ENCODE measurements at places on chromosomes 1 and 21. TPM values are rescaled to one million over a fixed set of nuclear protein-coding genes. Genes with fewer than 3 reads are reported as not detected.
A peak's percentile ranks its signal among the peaks of the same experiment; 100 is the strongest.

The NFASC gene
- total RNA-seq, result 11.7 TPM

The SYPL2 gene
- 0.49 TPM for total RNA-seq

The CLEC20A gene
- not detected for total RNA-seq

DNA sequence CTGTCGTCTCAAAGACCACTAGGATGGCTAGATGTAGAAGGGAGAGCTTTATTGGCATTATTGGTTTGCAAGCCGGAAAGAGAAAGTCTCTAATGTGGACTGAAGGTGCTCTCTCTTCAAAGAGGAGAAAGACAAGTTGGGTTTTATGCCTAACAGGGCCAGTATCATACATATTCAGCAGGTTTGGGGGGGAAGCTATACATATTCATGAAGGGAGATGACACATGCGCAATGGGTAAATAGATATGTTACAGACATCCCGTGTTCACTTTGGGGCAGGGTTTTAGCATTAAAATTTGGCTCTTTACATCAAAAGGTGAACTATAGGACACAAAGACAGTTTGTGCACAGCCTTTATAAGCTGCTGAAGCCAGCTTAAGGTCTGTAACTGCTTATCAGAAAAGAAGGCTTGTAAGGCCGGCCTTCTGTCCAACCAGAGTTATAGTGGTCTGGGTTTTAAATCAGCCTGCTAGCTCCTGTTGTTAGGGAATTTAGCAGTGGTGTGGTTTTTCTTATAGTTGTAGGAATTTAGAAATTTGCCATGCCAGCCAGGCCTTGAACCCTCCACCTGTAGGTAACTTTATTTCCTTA is 46.5 kb upstream of the LRRN2 start:
- no peaks in the 10 kb centered on the region for H3K27me3 ChIP-seq
- H3K4me3 ChIP-seq, result no peak overlapping the region
- peaks cover 15% of the 10 kb centered on the region for H3K4me1 ChIP-seq
- no peak overlapping the region for H3K27ac ChIP-seq
- no peak for DNase-seq

DNA sequence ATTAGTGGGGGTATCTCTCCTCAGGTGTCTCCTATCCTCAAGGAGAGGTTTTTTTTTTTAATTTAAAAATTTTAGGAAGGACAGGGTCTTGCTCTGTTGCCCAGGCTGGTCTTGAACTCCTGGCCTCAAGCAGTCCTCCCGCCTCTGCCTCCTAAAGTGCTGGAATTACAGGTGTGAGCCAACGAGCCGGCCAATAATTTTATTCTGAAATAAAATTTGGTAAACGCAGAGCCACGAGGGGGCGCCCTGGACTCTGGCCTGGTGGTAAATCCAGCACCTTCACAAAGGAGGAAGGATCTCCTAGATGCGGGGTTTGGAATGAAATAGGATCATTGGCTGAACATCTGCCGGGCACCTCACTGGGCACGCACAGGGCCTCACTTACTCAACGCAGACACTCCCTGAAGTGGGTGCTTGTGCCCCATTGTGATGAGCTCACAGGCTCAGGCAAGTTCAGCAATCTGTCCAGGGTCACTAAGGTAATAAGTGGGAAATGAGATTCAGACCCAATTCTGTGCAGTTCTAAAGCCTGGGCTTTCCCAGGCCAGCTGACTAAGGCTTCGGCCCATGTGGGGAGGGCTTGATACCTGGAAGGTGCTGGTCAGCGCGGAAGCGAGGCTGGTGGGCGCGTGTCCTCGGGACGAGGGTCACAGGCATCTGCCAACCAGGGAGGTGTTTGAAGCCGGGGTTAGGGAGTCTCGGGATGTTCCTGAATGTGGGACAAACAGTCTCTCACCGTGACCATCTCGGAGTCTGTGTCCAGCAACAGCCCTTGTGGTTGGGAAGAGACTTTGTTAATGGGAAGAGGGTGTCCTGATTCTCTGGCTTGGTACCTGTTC is 32.7 kb upstream of the ETV3 start:
- no peaks in the 10 kb centered on the region for H3K4me1 ChIP-seq
- peak; percentile 87 for DNase-seq
- no peaks in the 10 kb centered on the region for H3K36me3 ChIP-seq
- H3K4me3 ChIP-seq, result no peak overlapping the region

DNA sequence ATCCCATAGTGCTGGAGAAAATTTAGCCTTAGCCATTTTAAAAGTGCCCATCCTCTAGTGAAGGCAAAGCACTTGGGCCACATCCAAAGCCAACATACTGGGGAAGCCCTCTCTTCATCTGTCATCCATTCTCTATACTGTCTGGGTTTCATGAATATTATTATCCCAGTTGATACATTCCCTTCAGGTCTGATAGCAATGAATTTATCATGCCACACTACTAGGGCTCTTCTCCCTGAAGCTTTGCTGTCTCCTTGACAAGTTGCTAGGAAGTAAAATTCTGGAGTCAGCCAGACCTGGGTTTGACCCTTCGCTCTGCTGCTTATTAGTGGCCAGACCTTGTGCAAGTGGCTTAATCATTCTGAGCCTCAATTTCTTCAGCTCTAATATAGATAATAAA is 1041.4 kb upstream of the ADGRL2 start:
- H3K4me3 ChIP-seq, result no peak overlapping the region
- no peaks in the 10 kb centered on the region for H3K27me3 ChIP-seq
- no peak for DNase-seq
- no peaks in the 10 kb centered on the region for H3K36me3 ChIP-seq
- no peak overlapping the region for H3K27ac ChIP-seq

DNA sequence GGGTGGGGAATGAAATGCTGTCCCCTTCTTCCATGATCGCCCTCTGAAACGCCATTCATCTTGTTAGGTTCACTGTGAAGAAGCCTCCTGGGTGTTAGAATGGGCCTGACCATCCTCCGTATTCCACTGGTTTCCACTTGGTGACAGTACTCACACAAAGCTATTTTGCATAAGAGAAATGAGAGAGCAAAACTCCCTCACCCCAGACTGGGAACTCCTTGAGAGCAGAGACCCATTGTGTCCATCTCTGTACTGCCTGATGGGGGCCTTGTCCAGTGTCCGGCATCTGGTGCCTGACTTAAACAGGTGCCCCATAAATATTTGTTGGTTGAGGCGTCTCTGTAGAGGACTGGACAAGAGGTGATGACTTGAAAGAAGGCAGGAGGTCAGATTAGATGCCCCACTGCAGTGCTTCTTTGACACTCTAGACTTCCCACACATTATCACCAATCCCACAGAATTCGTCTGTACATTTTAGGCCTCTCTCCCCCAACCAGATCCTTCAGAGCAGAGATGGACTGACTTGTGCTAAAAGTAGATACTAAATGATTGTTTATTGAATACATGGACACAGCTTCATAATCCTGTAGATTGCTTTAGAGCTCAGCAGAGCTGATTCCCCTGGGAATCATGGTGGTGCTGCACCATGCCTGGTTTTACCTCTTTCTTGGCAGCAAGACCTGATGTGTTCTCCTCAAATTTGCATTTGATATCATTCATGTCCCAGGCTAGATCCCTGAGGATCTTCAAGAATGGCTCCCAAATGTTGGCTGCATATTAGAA is 22.4 kb upstream of the KCNA2 start:
- DNase-seq, result no peak
- 0 out of 2 replicates have a peak, but pooled peaks cover 3% of the 10 kb centered on the region for H3K27me3 ChIP-seq
- H3K4me3 ChIP-seq, result no peak overlapping the region
- H3K27ac ChIP-seq, result no peak overlapping the region
- H3K4me1 ChIP-seq, result no peaks in the 10 kb centered on the region

- H3K36me3 ChIP-seq, result no peaks in the 10 kb centered on the region
- no peak overlapping the region for H3K27ac ChIP-seq
- H3K27me3 ChIP-seq, result peaks cover 25% of the 10 kb centered on the region
- H3K4me1 ChIP-seq, result no peaks in the 10 kb centered on the region
- DNase-seq, result no peak
Measured at GRCh38 chr1:31614414-31615005, 3.0 kb upstream of the HCRTR1 start.

DNA sequence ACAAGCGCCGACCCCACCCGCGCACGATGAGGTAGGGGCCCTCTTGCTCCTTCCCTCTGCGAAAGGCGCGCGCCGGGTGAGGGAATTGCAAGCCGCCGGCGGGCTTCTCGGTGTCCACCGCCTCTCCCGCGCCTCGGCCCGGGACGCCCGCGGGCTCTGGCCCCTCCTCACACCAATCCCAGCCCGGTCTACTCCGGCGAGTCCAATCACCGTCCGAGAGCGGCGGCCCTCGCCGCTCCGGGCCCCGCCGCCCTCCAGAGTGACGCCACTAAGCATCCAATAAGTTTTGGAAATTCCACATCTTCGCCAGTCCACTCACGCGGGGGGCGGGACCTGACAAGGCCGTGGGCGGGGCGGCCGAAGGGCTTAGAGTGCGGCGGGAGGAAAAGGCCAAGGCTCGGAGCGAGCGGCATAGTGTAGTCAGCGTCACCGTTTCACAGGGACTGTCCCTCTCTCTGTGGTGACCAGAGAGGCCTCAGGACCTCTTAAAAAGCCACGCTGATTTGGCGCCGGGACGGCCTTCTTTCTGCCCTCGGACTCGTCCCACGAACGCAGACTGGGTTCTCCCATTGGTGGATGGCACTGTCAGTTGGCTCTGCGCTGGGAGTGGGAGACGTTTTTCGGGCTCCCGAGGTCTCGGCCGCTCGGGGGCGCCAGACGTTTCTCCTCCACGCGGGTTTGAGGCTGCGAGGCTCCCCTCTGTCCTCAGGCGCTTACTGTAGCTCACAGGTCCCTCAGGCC is at the start of gene TRIM45:
TSS of gene TRIM45 (minus strand) at position 161 of the 741 bp plus-strand sequence. CDS start 548 bp downstream, outside the sequence.
- H3K4me1 ChIP-seq, result peaks cover 12% of the 10 kb centered on the region
- H3K27ac ChIP-seq, result peak within 1 kb of the TSS; percentile 86
- H3K4me3 ChIP-seq, result peak within 1 kb of the TSS; percentile 77
- H3K36me3 ChIP-seq, result no peaks in the 10 kb centered on the region

- peaks cover 63% of the 10 kb centered on the region for H3K27me3 ChIP-seq
- DNase-seq, result peak; percentile 92
- no peaks in the 10 kb centered on the region for H3K36me3 ChIP-seq
- H3K4me3 ChIP-seq, result no peak overlapping the region
Measured at GRCh38 chr1:57206038-57206437, 217.8 kb downstream of the DAB1 start.

DNA sequence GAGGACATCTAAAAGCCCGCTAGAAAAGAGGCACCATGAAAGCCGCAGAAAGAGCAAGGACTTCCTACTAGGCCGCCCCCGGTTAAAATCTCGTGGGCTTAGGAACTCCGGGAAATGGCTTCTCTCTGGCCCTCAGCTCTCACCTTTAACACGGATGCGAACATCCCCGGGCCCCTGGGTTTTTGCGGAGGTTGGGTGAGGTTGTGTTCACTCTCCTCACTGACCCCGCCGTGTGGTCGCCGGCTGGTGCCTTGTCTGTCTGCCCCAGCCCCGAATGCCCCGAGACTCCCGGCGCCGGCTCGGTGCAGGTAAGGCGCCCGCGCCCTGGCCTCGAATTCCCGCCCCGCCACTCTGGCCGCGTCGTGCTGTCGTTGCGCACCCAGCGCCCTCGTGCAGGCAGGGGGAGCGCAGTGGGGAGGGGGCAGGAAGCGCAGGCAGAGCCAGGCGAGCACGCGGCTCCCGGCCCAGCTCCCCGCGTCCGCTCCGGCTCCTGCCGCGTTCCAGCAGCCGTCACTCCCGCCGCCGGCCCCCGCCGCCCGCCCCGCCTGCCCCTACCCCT is at the start of gene SHISAL2A:
TSS of gene SHISAL2A (plus strand) at position 437 of the 559 bp plus-strand sequence. CDS start 326 bp downstream, outside the sequence.
- H3K27ac ChIP-seq, result no peak within 1 kb of the TSS
- peaks cover 22% of the 10 kb centered on the region for H3K4me1 ChIP-seq
- H3K36me3 ChIP-seq, result no peaks in the 10 kb centered on the region
- H3K27me3 ChIP-seq, result peaks cover 50% of the 10 kb centered on the region
- peak within 1 kb of the TSS; percentile 54 for H3K4me3 ChIP-seq

GRCh38 chr1:110675060-110675791 is 486 bp upstream of the KCNA3 start:
- peak overlapping the region; percentile 73 for H3K4me3 ChIP-seq
- H3K27me3 ChIP-seq, result peaks cover 75% of the 10 kb centered on the region
- no peaks in the 10 kb centered on the region for H3K36me3 ChIP-seq
- H3K4me1 ChIP-seq, result no peaks in the 10 kb centered on the region
- no peak overlapping the region for H3K27ac ChIP-seq
- peak; percentile 46 for DNase-seq
